RCC 7860 (cell line): ENCODE measurements at places on chromosomes 4 and X.

DNA sequence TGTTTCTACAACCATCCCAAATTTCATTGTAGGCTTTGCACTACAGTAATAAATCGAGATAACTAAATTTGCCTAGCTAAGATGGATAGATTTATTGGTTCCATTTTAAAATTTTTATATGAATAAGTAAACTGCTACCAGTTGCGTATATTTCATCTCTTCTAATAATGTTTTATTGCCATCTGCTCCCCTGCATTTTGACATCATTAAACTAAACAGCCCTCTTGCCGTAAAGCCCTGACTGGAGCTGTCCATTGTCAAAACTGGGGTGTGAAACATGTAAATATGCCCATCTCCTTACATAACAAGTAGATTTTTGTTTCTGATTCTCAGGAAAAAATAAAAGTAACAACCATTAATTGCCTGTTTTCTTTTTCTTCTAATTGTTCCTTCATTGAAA, 130.8 kb upstream of the BMPR1B start:
- no peak for DNase-seq

GRCh38 chr4:92100975-92101374, 202.8 kb upstream of the GRID2 start:
- no peak for DNase-seq

- DNase-seq, result no peak
These were observed 89.1 kb downstream of the SLC16A2 start for GRCh38 chrX:74510401-74510800.

GRCh38 chr4:73053076-73053475, 16.4 kb downstream of the COX18 start:
- no peak for DNase-seq

DNA sequence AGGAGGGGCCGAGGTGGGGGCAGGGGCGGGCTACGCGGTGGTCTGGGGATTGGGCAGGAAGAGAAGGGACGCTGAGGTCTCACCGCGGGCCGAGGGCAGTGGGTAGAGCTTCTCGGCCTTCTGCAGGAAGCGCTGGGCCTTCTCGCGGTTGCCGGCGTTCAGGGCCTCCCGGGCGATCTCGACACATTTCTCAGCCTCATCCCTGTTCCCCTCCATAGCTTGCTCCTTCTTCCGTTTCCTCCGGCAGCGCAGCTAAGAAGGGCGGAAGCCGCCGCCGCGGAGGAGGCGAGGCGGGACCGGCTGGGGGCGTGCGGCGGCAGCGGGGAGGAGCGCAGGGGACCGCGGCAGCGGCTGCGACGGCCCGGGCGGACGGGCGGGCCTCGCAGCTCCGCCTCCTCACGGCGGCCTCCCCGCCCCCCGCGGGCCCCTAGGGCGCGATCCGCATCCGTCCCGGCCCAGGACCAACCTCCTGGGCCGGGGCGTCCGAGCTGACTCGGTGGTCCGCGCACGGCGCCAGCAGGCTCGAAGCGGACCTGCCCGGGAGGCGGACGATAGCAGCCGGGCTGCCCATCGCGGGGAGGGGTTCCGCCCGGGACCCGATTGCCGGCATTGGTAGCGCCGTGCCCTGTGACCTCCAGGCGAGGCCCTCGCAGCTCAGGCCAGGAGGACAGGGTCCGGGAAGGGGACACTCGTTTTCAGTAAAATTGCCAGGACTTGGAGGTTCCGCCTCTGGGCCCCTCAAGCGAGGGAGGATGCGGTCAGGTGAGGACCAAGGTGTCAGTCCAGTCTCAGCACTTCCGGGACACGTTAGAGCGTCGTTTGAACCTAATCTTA, at the start of gene DNAJB14:
TSS of gene DNAJB14 (minus strand) at position 263 of the 834 bp plus-strand sequence. CDS start at position 216, 47 bp downstream.
- peak; percentile 50 for DNase-seq

GRCh38 chr4:186414390-186414789, 141.0 kb downstream of the MTNR1A start:
- DNase-seq, result no peak

DNA sequence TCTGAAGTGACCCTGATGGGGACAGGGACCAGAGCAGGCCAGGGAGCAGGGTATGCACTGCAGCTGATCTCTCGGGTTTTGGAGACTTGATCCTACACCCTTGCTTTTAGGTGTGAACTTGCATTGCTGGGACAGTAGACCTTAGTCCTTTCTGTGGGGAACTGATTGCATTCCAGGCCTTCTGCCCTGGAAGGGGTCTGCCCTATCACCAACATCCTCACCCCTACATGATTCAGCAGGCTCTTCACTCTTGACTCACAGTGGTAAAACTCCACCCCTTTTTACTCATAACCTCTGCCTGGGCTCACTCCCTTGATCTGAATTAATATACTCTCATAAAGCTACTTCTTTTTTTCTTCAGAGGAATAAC, 6.6 kb upstream of the DDX60L start:
- peak; percentile 80 for DNase-seq

DNA sequence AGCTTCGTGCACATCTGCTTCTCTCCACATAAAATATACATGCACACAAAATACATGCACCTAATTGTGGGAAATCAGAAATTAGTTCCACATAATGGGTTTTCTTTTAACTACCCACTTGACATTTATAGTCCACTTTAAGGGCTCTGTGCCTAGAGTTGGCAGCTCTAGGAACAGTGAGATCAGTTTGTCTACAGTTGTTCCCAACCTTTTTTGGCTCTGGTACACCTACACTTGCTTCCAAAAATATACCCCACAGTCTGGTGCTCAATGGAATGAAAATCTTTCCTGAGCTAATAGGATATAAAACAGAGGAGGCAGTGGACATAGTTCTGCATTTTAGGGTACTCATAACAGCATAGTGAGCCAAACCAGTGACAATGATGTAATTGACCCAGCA, 36.1 kb downstream of the HDAC8 start:
- DNase-seq, result no peak

DNA sequence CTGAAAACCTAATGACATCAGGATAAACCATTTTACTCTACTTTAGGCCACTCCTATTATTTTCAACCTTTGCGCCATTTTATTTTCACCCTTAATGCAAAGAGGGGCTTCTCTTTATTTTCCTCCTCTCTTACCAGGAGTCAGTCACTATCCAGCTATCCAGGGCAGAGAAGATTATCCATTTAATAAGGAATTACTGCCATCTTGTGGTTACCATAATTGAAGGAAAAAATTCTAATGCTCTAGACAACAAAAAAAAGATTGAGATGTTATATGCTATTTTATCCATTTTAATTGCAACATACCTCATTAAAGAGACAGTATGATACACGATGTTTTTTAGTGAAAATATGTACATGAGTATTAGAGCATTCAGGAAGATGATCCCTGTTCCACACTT, 514.5 kb upstream of the FAM241A start:
- DNase-seq, result no peak

DNA sequence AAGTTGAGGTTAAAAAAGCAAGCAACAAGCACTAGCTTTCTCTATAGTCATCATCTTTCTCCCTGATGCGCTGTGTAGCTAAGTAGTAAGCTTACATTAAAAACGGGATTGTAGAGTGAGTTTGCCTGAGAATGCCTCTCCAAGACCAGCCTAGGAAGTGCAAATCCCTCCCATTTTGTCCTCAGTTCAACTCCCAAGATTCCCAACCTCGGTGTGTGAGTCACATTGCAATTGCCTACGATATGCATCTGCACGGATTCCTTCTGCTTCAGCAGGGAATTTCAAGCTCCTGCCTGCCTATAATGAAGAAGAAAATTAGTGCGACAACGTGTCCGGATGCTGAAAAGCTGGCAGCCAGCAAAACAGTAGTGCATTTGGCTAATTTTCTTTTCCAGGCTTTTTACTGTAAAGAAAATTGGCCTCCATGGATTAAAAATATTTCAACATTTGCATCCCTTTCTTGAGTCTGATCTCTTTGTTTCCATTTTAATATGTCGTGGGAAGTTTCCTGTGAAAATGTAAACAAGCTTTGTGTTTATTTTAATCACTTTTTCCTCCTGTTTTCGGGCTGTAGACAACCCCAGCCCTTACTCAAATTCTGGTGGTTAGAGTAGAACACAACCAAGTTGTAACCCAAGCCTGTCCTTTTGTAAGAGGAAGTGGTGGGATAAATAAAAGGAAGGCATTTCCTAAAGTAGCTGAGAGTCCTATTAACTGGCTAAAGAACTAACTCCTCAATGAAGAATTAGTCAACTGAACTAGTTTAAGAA, 58.4 kb upstream of the TET2 start:
- peak; percentile 30 for DNase-seq

DNA sequence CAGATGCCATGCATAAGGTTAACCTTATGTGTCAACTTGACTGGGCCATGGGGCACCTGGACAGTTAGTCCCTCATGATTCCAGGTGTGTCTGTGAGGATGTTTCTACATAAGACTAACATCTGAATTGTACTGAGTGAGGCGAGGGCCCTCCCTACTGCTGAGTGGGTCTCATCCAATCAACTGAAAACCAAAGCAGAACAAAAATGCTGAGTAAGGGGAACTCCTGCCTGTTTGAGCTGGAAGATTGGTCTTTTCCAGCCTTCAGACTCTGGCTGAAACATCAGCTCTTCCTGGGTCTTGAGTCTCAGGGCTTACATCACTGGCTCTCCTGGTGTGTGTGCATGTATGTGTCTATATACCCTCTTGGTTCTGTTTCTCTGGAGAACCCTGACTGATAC, 13.8 kb downstream of the NELFA start:
- no peak for DNase-seq
